Colonic mucosa (tissue), 4 donors: ENCODE measurements at places on chromosomes 5 and 9. TPM values are rescaled to one million over a fixed set of nuclear protein-coding genes. Genes with fewer than 3 reads are reported as not detected.

SPINK9 gene
- not detected for total RNA-seq

OLFM1 gene
- total RNA-seq: 3.8 TPM

TRIM52 gene
- total RNA-seq: 13.5 TPM

SPINK1 gene
- 423 TPM for total RNA-seq

FAM221B gene
- 0.05 TPM for total RNA-seq

FLT4 gene
- total RNA-seq: 3.1 TPM

SELENOP gene
- 687 TPM for total RNA-seq

GARIN3 gene
- not detected for total RNA-seq

CCDC192 gene
- not detected for total RNA-seq

MYORG gene
- total RNA-seq: 68.6 TPM

IRGM gene
- total RNA-seq: not detected

DNA sequence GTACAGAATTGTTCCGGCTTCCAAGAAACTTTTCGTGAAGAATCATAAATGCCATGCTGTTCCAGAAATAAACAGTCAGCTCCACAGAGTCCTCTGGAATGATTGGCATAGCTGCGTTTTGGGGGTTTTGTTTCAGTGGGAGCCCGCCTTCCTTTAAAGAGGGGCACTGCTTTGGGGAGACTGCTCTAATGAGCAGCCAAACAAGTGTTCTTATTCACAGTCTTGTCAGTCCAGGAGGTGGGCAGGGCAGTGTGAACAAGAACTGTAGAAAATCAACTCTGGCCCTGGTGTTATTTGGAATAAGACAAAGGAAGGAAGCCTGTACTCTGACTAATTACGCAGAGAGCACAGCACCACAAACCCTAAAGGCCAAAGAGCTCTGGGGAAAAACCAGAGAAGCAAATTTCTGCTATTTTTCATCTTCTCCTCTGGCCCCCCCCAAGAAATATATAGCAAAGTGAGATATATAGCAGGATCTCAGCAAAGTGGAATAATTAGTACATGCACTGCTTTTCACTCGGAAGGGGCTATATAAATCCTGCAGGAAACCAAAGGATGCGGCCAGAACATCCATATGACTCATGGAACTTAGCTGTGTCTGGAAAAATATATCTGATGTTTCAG is 92.9 kb downstream of the GLDC start:
- DNase-seq: no peak

DNA sequence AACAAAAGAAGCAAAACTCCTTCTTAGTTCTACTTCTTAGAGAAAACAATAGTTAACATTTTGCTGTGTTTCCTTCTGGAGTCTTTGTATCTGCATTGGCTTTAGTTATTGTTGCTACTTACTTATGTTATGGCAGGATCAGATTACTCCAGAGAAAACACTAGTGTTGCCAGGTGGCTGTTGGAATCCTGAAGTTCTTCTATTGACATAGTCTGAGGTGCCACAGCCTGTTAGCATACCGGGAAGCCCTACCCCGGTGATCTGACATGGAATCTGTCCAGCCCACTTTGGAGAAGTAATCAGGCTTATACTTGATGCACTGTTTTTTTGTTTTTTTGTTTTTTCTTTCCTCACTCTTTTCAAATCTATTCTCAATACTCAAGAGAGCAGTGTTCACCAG is 68.5 kb upstream of the CEP78 start:
- DNase-seq: peak; percentile 20

DNA sequence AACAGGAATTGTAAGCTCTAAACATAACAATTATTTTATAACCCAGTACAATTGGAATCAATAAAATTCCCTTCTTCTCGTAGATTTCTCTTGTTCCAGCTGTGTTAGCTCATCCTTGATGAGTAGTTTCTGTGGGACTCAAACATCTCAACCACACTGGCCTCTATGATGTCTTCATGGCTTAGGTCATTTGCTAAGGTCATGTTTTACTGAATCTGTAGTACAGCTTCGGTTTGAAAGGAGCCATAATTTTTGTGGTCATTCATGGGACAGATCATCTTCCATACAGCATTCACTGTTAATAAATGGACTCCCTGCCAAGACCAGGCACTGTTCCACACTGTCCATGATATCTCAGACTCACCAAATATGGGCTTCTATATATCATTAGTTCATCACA is 369.0 kb upstream of the RFX3 start:
- no peak for DNase-seq

GRCh38 chr5:132557478-132558172 is 848 bp downstream of the RAD50 start:
- peak; percentile 83 for DNase-seq

- no peak for DNase-seq
These were observed 175.8 kb upstream of the ATP10B start for GRCh38 chr5:161027763-161028162.

DNA sequence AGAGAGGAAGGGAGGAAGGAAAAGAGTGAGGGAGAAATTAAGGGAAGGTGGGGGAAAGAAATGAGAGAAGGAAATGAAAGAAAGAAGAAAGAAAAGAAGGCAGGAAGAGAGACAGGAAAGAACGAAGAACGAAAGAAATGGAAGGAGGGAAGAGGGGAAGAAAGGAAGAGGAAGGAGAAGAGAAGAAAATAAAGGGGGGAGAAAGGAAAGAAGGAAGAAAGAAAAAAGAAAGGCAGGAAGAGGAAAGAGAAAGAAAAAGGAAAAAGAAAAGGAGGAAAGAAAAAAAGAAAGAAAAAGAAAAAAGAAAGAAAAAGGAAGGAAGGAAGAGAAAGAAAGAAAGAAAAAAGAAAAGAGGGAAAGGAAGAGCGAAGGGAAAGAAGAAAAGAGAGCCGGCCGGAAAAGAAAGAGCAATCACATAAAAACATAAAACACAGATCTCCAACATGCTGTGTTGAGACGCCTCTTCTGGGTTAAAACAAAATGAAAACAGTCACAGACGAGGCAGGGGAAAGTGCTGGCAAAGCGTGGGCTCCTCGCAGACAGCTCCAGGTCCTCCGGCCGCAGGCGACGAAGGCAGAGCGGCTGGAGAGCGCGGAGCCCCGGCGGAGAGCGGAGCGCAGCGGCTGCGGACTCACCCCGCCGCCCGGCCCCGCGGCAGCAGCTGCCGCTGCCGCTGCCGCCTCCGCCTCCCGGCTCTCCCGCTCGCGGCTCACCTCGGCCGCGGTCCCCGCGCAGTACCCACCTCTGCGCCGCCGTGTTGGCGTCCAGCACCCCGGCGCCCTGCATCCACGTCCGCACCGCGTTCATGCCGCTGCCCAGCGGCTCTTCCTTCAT is 896 bp downstream of the EBF1 start:
- DNase-seq: peak; percentile 27

GRCh38 chr5:179486596-179487051 is 63.7 kb upstream of the RUFY1 start:
- no peak for DNase-seq

DNA sequence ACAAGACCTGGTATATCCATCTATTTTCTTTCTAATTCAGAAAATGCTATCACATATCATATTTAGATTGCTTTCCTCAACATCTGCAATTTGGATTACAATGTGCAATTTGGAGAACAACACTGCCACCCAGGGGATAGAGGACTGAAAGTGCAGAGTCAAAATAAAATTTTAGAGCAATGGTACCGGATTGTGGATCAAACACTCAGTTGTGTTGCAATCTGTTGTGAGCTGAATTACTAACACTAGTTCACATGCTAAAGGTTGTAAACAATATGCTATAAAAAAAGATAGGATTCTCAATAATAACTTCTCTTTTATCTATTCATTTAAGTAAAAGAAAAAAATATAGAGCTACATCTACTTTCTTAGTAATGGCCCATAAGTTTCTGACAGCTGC is 11.9 kb upstream of the SRFBP1 start:
- peak; percentile 41 for DNase-seq

GRCh38 chr9:72362118-72362531 is 2.9 kb downstream of the ZFAND5 start:
- DNase-seq: no peak

- DNase-seq: no peak
These were observed 424 bp downstream of the HAND1 start for GRCh38 chr5:154477382-154478223.
